ENCODE measurements at places on chromosomes 16 and 17. TPM values are rescaled to one million over a fixed set of nuclear protein-coding genes. Genes with fewer than 3 reads are reported as not detected.

DNA sequence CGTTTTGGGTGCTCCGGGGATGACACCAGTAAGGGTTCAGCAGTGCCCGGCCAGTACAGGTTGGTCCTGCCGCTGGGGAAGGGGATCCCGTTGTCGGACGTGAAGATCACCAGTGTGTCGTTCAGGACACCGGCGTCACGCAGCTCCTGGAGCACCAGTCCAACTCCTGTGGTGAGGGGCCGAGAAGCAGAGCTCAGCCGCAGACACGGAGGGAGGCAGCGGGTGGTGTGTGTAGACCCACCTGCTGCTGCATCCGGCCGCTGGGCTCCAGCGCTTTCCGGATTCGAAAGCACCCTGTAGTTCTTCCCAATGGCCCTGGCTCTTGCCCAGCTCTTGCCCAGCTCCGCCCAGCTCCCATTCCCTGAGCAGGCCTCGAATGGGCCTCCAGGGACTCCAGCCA, 8.0 kb downstream of the SGSH start:
- no peak for ATAC-seq

DNA sequence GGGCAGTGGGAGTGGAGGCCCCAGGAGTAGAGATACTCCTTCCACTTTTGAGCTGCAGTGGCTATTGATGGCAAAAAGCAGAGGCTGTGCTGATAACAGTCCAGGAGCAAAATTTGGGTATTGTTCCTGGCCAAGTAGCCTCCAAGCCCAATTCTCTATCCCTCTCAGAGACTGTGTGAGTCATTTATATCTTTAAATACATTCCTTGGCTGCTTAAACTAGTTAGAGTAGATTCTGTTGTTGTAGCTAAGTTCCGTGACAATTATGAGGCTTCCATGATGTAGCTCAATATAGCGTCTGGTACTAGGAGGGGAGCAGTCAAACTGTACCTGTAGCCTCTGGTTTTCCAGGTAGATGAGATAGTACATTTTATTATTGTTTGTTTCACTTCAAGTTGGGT, 19.9 kb upstream of the UBE2G1 start:
- ATAC-seq = no peak

- ATAC-seq = peak; percentile 21
These were observed 57.6 kb downstream of the PRMT7 start for GRCh38 chr16:68368301-68368888.

DNA sequence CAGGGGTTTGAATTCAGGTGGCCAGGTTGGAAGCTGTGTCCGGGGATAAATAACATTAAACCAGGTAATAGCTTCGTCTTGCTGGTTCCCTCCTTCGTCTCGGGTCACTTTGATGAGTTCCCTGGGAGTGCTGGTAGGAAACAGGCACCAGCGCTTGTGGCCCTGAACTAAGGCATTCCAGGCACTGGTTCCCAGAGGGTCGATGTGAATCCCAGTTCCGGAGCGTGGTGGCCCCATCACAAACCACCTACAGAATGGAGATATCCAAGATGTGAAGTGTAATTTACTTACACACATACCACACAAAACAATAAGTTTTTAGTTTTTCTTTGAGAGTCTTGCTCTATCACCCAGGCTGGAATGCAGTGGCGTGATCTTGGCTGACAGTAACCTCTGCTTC, 2.6 kb downstream of the JMJD6 start:
- no peak for ATAC-seq

GRCh38 chr16:84600343-84601229, 17.3 kb downstream of the COTL1 start:
- ATAC-seq = peak; percentile 64

DNA sequence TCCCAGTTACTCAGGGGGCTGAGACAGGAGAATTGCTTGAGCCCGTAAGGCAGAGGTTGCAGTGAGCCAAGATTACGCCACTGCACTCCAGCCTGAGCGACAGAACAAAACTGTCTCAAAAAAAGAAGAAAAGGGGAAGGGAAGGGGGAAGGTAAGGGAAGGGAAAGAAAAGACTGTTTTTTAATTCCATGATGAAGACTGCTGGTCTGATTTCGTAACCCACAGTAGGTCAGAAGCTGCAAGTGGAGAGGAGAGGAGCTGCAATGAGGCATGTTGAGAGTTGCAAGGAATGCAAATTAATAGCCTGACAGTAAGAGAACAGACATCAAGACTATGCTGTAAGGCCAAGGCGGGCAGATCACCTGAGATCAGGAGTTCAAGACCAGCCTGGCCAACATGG, 33.3 kb downstream of the HELZ start:
- ATAC-seq = no peak

DNA sequence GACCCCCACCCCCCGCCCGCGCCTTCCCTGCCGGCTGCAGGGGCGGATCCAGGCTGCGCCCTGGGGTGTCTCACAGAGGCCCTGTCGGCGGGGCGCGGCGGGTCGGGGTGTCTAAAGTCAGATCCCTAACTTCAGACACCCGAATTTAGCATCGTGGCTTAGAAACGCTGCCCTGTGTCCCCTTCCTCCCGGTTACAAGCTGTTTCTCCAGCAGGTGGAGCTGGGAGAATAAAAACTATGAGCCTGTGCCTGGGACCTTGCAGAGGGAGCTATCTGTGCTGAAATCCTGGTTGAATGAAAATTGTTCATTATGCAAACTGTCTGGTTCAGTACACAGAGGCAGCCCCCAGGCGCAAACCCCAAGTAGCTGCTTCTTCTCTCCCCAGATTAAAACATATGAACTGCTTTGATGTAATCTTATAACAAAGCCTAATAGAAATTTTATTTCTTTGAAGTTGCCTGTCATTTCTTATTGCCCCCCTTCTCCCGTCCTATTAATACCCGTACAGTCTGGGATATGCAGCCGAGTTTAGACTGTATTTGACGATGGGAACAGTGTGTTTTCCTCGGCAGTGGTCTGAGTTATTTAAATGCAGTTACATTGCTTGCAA, 79.0 kb downstream of the RPA1 start:
- ATAC-seq = peak; percentile 65

- ATAC-seq = no peak
These were observed 959 bp downstream of the SSH2 start for GRCh38 chr17:29929006-29929532.

DNA sequence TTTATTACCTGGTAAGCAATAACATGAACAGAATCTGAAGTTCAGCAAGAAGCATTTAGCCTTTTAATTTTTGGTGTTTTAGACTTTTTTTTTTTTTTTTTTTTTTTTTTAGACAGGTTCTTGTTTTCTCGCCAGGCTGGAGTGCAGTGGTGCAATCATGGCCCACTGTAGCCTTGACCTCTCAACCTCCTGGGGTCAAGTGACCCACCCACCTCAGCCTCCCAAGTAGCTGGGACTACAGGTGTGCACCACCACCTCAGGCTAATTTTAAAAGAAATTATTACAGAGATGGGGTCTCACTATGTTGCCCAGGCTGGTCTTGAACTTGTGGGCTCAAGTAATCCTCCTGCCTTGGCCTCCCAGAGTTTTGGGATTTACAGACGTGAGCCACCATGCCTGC, 173.0 kb upstream of the RBL2 start:
- ATAC-seq = no peak

DNA sequence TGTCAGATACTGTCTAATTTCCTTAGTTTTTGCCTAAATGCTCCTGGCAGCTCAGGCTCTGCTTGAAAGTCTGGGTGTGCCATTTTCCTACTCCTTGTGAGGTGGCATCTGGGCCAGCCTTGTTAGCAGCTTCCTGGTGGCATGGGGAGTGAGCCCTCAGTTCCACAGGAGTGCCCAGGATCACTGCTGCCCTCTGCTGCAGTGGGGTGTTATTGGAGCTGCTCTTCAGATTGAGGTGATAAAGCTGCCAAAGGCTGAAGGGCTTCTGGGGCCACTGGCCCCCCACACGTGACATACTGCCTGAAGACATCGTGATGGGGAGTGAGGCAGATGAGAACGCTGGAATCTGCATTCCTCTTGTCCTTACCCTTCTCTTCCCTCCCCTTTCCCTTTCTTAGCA, 27.4 kb downstream of the CEP95 start:
- ATAC-seq = no peak

GRCh38 chr16:3945751-3946603, 65.5 kb upstream of the CREBBP start:
- ATAC-seq = no peak

- ATAC-seq = no peak
These were observed 136.0 kb upstream of the WSB1 start for GRCh38 chr17:27157898-27158297.

GRCh38 chr17:13883659-13884058, 185.6 kb upstream of the COX10 start:
- no peak for ATAC-seq

DNA sequence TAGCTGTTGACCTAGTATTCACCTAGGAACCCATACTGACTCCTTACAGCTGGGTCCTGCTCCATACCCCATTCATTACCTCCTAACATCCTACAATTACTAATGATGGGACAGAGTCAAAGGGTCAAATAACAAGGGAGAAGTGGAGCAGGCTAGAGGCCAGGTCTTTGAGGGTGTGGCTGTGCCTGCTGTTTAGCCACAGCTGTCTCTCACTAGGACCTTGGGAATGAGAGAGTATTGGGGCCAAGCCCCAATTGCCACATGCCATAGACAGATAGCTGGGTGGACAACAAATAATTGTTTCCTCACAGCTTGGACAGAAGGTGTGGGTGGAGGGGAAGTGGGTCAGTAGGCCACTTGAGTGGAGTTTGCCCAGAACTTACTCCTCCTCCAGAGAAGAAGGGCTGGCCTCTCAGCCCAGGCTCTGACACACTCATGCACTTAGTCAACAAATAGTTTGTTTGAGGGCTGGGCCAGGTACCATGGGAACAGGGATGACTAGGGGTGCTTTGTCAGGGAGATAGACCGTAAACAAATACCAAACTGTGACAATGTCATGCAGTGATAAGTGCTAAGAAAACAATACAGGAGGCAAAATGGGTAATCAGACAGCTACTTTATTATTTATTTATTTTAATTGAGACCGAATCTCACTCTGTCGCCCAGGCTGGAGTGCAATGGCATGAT, 10.2 kb upstream of the CENPT start:
- ATAC-seq = peak; percentile 98

DNA sequence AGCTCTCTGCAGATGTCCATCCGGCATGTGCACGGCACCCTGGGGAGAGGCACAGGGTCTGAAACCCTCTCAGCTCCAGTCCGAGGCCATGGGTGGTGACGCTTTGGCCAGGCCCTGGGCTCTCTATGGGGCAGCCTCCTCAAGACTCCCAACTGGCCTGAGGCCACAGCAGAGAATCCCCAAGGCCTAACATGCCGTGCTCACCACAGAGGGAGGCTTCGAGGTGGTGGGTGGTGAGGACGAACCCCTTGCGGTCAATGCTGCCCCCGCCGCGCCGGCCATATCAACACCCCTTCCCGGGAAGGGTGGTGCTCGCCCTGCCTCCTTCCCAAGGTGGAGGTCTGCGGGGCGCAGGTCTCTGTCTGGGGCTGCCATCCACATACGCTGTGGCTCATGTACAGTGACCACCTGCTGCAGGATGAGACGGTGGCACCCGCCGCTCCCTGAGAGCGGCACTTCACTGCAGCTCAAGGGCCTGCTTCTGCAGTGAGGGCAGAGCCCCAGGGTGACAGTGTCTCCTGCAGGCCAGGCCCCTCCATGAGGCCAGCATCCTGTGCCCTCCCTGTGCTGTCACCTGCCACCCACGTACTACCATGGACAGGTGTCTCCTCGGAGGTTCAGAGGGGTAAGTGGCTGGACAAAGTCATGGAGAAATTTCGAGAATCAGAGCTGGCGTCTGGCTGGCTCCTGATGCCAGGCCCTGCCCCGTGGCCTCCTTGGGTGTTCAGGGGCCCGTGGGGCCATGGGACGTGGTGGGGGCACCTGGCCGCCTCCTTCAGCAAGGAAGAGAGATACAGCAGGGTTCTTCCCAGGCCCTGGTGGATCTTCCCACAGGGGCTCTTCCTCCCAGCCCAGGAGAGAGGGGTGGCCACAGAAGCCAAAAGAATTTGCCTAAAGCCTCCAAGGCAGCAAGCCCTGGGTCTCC, 54.6 kb upstream of the ACSF3 start:
- ATAC-seq = no peak

GRCh38 chr17:35344262-35344661, 29.2 kb downstream of the SLFN11 start:
- ATAC-seq = no peak

GRCh38 chr17:41360296-41360995, 9.2 kb downstream of the KRT33B start:
- no peak for ATAC-seq

- no peak for ATAC-seq
These were observed 340 bp downstream of the SPEM2 start for GRCh38 chr17:7425756-7426155.

- no peak for ATAC-seq
These were observed 44.7 kb downstream of the HS3ST3A1 start for GRCh38 chr17:13557077-13557476.

TERB1 gene
- total RNA-seq = 0.34 TPM

FN3K gene
- 6.1 TPM for total RNA-seq

MYH8 gene
- total RNA-seq = not detected

SMIM36 gene
- total RNA-seq = not detected

CDH13 gene
- total RNA-seq = not detected

LRRC36 gene
- not detected for total RNA-seq

KAT7 gene
- total RNA-seq = 66.4 TPM

COL1A1 gene
- 1.9 TPM for total RNA-seq

TMEM92 gene
- total RNA-seq = not detected
